ENCODE measurements at places on chromosomes 3 and 15. TPM values are rescaled to one million over a fixed set of nuclear protein-coding genes. Genes with fewer than 3 reads are reported as not detected.

DNA sequence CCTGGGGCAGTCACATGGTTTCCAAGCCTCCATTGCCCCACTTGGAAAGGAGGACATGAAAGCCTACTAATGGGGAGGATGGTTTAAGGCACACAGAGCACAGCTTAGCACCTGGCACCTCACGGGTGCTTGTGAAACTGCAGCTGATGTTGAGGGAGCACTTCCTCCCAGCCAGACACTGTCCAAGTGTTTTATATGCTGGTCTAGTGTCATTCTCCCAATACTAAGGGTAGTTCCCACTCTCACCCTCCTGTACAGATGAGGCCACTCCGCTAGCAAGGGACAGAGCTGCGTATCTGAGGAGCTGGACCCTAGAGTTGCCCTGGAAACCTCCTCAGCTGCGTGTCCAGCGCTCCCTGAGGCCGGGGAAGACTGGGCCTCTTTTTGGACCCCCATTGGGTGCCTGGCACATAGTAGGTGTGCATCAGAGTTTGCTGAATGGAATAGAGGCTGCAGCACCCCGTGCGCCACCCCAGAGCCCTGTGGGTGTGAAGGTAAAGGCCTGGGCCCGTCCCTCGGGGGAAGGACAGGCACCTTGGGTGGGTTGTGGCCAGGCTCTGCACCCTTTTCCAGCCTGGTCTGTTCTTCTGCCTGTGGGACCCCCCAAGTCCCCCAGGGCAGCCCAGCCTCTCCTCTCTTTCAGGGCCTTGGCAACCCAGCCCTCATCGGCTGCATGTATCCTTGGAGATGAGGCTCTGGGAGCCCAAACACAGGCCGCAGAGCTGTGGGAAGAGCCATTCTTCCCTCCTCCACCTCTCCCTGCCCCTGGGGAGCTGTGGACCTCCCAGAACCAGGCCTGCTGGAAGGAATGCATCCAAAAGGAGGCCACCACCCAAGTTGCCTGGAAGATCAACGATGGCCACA, 31.3 kb downstream of the DNASE1L3 start:
- no peaks in the 10 kb centered on the region for H3K36me3 ChIP-seq
- H3K27me3 ChIP-seq = no peaks in the 10 kb centered on the region
- H3K27ac ChIP-seq = no peak overlapping the region
- H3K4me1 ChIP-seq = peaks cover 33% of the 10 kb centered on the region
- no peak for DNase-seq
- no peak overlapping the region for H3K4me3 ChIP-seq

DNA sequence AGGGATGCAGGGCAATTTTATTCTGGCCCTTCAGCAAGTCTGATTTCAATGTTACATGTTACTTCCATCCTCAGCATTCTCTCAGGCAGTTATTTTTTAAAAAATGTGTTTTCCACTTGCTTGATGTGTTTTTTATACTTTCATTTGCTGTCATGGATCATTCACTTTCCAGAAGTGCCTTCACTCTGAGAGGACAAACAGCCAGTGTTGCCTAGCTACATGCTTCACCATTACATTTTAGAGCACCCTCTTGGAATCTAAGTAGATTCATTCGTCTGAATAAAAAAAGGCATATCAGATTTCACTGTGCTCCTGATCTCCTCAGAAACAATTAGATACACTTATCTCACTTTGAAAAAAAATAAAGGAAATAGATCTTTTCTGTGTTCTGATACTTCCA, 93.6 kb upstream of the POU1F1 start:
- H3K27me3 ChIP-seq = no peaks in the 10 kb centered on the region
- H3K4me3 ChIP-seq = no peak overlapping the region
- no peak for DNase-seq

The CDHR4 gene
- polyA plus RNA-seq = not detected

- H3K4me3 ChIP-seq = no peak overlapping the region
- no peaks in the 10 kb centered on the region for H3K4me1 ChIP-seq
- DNase-seq = no peak
- no peaks in the 10 kb centered on the region for H3K27me3 ChIP-seq
- H3K27ac ChIP-seq = no peak overlapping the region
- no peaks in the 10 kb centered on the region for H3K36me3 ChIP-seq
Observed at GRCh38 chr3:196489747-196490146, 13.8 kb downstream of the RNF168 start.

The MYNN gene
- polyA plus RNA-seq = 4.0 TPM

- no peaks in the 10 kb centered on the region for H3K36me3 ChIP-seq
- DNase-seq = no peak
- H3K27me3 ChIP-seq = no peaks in the 10 kb centered on the region
- H3K27ac ChIP-seq = peak overlapping the region; percentile 94
- peak overlapping the region; percentile 56 for H3K4me3 ChIP-seq
Observed at GRCh38 chr15:90266485-90266884, 1.0 kb downstream of the NGRN start.

GRCh38 chr15:94047566-94047965, 183.8 kb upstream of the MCTP2 start:
- no peak overlapping the region for H3K27ac ChIP-seq
- H3K4me1 ChIP-seq = no peaks in the 10 kb centered on the region
- no peak overlapping the region for H3K4me3 ChIP-seq
- H3K27me3 ChIP-seq = no peaks in the 10 kb centered on the region
- no peaks in the 10 kb centered on the region for H3K36me3 ChIP-seq

GRCh38 chr15:56653787-56654186, 79.5 kb downstream of the ZNF280D start:
- DNase-seq = no peak
- H3K27me3 ChIP-seq = no peaks in the 10 kb centered on the region
- no peak overlapping the region for H3K4me3 ChIP-seq
- no peaks in the 10 kb centered on the region for H3K36me3 ChIP-seq

- peaks cover 7% of the 10 kb centered on the region for H3K36me3 ChIP-seq
- H3K27ac ChIP-seq = peak overlapping the region; percentile 56
- peak; percentile 51 for DNase-seq
- H3K4me1 ChIP-seq = peaks cover 36% of the 10 kb centered on the region
Observed at GRCh38 chr3:149376718-149377407, 586 bp downstream of the TM4SF1 start.

Measured in pancreas (tissue), 10 donors.